CD4-positive, alpha-beta T cell treated with Interleukin-6 for 4 hours (primary cell): ENCODE measurements at places on chromosomes 7 and 10.

DNA sequence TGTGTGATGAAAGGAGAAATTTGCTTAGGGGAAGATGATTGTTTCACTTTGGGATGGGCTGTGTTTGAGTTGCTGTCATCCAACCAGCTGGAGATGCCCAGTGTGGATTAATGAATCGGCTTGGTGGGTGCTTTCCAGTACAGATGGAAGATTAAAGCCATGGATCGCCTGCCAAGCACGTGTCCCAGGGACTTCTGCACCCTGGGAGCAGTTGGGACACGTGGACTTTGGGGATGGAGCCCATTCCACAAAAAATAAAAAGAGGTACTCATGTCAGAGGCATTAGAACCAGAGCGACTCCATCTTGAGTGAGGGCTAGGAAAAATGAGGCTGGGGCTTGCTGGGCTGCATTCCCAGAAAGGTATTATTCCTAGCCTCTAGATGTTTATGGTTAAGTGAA, 29.3 kb upstream of the PRLHR start:
- no peak for DNase-seq

GRCh38 chr7:29405891-29406290, 157.7 kb upstream of the PRR15 start:
- no peak for DNase-seq

DNA sequence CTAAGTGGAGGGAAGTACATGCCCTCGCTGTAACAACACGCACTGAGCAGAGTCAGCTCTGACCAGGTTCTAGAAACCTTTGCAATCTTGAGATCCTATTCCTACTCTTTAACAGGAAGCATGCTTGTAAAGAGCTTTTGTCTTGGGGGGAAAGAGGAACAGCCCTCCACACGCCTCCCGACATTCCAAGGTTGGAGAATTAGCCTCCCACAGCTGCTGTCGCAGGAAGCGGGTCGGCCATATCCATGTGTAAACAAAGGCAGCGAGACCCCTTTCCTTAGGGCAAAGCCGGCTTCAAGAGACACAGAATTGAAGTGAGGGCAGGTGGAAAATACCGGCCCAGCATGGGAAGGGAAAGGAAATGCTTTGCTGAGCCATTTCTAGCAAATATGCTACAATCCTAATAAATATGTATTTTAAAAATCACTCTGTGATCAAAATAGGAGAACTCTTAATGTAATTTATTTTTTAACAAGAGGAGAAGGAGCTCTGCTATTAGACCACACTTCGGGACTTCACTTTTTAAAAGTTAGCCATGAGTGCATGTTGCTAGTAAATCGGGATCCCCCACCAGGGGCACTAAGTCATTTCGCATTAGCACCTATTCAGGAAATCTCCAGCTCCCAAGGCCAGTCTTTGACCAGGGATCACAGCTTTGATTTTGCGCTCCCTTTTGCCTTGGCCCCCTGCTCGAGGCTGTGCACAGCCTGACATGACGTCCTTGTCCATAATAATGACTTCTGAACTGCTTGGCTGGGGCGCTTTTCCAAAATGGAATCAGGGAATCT, 55.9 kb downstream of the FAM204A start:
- no peak for DNase-seq

DNA sequence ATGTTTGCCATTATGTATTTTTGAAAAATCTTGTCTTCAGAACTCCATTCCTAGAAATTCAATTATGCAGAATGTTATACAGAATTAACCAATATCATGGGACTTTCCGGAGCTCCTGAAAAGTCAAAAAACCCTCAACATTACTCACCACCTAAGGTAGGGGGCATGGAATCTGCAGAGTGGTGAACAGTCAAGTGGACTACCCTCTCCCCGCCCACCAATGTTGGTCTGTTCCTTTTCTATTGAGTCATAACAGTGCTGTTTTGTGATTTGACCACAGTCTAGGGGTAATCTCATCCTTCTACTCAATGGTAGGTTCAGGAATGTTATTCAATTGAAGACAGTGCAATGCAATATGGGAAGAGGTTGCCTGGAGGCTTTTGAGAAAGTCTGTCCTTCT, 130.5 kb upstream of the HABP2 start:
- no peak for DNase-seq

- DNase-seq, result no peak
Measured at GRCh38 chr10:133441780-133442179, 12.0 kb upstream of the SCART1 start.

GRCh38 chr10:58784361-58784760, 271.7 kb downstream of the BICC1 start:
- DNase-seq, result no peak

DNA sequence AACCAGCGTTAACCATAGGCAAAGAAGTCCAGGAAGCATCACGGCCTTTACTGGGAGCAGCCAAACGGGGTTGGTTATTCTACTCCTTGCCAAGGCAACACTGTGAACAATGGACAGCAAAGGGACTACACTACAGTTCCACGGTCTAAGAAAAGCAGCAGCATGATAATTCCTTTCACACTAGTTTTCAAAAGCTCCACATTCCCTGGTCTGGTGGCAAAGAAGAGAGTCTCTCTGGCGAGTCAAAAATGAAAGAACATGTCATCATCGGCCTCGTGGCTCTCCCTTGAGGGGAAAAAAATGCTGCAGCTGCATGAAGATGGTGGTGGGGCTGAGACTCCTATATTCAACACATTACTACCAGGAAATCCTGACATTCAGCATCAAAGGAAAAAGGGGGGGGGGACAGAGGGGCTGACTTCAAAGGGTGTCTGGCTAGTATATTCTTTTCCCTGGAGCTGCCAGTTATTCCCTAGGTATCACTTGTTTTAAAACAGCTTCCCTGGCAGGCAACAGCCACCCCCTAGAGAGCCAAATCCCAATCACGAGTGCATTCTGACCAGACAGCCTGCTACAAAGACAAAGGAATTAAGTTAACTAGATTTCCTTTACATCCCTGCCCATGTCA, 49.1 kb downstream of the SLC37A3 start:
- no peak for DNase-seq

- no peak for DNase-seq
Measured at GRCh38 chr7:18234519-18234918, 206.9 kb upstream of the PRPS1L1 start.

- no peak for DNase-seq
Measured at GRCh38 chr10:131477457-131478121, 166.1 kb upstream of the TCERG1L start.

- peak; percentile 7 for DNase-seq
Measured at GRCh38 chr7:37920305-37920848, at the start of gene EPDR1. Gene EPDR1, plus strand, starts transcription at chr7:37920640. Its CDS starts 300 bp downstream, at chr7:37920940.

DNA sequence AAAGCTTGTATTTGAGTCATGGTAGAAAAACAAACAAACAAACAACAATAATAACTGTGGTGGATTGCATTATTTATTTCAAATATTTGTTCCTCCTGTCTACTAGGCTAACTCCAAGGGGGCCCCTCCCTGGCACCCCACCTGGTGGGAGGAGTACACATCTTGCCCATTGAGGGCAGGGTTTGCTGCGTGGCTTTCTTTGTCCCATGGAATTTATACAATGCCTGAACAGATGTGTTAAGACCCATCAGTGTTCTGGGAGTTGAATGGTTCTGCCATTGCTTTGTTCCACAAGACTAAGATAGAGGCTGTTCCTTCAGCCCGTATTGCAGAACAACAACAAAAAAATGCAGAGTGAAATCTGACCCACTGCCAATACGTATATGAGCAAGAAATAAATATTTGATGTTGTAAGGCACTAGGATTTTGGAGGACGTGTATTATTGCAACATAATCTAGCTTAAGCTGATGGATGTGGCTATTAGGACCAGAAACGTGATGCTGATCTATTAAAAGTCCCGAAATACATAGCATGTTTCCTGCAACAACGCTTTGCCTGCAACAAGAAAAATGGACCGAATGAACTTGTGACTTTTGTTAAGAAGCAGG, 119.1 kb upstream of the JCAD start:
- no peak for DNase-seq

- DNase-seq, result no peak
Measured at GRCh38 chr10:16155834-16156233, 281.0 kb upstream of the PTER start.

- no peak for DNase-seq
Measured at GRCh38 chr7:75599244-75599781, 107.2 kb downstream of the SPDYE5 start.

- DNase-seq, result no peak
Measured at GRCh38 chr7:115135769-115136410, 214.0 kb downstream of the MDFIC start.

GRCh38 chr7:30468791-30469190, 9.8 kb downstream of the NOD1 start:
- DNase-seq, result no peak

DNA sequence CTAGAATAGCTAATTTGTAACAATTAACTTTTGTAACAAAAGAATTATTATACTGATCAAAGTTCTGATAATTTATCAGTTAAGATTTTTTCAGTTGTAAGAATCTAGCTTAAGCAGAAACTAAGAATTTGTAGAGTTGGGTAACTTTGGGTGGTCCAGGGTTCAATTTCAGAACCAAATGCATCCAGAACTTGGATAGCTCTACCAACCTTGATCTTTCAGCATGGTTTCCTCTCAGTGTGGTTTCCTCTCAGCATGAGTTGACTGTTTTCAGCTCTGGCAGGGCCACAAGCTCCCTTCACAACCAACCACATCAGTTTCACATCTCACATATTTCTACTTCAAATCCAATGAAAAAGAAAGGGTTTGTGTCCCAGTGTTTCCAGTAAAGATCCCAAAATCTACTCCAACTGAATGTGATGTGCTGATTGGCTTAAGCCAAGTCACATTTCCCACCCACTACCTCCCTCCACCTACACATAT, 3.3 kb upstream of the FAS start:
- peak; percentile 11 for DNase-seq

GRCh38 chr10:128062881-128063563, 63.2 kb downstream of the MKI67 start:
- peak; percentile 71 for DNase-seq

DNA sequence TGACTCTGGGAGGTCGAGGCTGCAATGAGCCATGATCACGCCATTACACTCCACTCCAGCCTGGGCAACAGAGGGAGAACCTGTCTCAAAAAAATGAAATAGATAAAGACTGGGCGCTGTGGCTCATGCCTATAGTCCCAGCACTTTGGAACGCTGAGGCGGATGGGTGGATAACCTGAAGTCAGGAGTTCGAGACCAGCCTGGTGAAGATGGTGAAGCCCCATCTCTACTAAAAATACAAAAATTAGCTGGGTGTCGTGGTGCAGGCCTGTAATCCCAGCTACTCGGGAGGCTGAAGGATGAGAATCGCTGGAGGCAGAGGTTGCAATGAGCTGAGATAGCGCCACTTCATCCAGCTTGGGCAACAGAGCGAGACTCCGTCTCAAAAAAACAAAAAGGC, 1.1 kb upstream of the DDX21 start:
- DNase-seq, result no peak

DNA sequence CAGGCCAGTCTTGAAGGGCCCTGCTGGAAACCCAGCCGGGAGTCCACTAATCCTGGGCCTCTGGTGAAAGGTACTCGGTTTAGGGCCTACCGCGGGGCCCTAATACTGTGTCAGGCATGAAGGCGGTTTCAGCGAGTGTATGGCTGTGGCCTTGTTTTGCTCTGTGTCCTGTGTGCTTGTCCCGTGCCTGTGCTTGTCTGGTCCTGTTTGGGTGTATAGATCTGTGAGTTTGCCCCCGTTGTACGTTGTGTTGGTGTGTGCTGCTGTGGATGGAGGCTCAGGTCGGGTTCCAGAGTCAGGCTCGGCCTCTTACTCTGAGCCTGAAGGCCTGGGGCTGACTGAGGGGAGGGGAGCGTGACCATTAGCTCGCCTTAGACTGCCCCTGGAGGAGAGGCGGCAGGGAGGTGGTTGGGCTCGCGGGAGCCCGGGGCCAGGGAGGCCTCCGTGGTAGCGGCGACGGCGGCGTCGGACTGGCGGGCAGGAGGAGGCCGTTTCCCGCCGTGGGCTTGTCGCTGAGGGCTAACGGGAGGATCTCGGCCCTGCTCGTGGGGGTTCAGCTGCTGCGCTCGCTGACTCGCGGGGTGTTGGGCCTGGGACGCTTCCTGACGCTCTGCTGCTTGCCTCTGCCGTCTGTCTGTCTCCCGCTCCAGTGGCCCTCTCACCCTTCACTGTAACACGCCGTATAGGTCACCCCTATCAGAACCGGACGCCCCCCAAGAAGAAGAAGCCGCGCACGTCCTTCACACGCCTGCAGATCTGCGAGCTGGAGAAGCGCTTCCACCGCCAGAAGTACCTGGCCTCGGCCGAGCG, 2.6 kb downstream of the TLX1 start:
- no peak for DNase-seq

- DNase-seq, result no peak
Measured at GRCh38 chr7:41117431-41117830, 585.5 kb downstream of the INHBA start.

DNA sequence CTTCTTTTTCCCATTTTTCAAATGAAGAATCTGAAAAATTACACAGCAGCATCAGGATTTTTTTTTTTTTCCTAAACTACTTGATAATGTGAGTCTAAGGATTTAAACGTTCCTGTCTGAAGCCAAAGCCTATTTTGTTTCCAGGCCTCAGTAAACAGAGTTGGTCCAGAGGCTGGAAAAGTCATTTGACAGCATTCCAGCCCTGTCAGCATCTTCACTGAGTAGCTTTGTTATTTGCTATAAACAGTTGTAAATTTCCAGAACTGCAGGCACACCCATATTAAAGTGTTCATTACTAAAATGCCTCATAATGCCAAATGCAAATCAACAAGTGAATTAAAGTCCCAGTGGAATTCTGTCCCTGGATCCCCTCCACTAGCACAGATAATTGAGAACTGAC, 35.5 kb upstream of the KMT2E start:
- DNase-seq, result no peak

DNA sequence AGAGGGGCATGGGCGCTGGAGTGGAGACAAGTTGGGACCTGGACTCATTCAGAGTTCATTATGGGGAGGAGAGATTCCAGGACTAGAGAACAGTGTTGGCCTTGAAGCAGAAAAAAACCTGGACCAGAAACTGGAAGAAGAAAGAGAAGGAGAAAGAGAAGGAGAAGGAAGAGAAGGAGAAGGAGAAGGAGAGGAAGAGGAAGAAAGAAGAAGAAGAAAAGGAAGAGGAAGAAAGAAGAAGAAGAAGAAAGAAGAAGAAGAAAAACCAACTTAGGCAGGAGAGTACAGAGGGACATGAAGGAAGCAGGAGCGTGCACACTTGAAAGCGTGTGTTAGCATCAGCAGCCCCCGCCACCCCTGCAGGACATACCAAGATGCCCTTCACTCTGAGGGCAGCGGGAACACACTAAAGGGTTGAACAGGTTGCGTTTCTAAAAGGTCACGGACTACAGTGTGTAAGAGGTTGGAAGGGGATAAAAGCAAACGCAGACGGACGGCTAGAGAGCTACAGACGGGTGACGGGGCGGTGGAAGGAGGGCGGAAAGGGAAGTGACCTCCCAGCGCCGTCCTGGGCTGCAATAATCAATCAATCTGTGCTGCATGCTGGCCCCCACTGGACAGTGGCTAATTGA, 95.3 kb downstream of the SEC61G start:
- DNase-seq, result no peak

DNA sequence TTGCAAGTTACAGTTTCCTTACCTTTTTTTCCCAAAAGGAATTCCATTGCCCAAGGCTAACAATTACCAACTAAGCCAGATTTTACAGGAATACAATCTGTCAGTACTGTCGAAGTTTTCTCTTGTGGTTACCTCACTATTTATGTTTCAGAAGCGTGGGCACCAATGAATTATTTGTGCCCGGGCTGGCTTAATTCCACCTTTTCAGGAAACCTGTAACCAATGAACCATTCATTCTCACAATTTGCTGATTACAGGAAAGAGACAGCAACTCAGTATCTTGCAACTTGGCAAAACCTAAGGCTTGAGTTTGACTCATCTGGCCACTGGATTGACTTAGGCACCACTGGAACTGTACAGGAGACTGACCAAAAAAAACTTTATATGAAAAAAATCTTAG, 485.6 kb downstream of the INHBA start:
- DNase-seq, result no peak

- DNase-seq, result no peak
Measured at GRCh38 chr10:98438715-98439114, 8.0 kb downstream of the HPS1 start.
